A549 (cell line): ENCODE measurements at places on chromosomes 3 and 15. TPM values are rescaled to one million over a fixed set of nuclear protein-coding genes. Genes with fewer than 3 reads are reported as not detected.

CCR5 gene
- polyA plus RNA-seq = not detected in 3 replicates

WDR49 gene
- polyA plus RNA-seq = not detected in 3 replicates

PLA2G4D gene
- polyA plus RNA-seq = not detected in 3 replicates

WNT7A gene
- polyA plus RNA-seq = 0.03 to 0.04 TPM in 2 of 3 replicates, not detected in the other

ZNF385D gene
- not detected in 3 replicates for polyA plus RNA-seq

GRCh38 chr3:12586403-12586802, 29.5 kb downstream of the MKRN2 start:
- no peak for DNase-seq

GRCh38 chr3:103977417-103977816, 1389.3 kb upstream of the ALCAM start:
- no peak for DNase-seq

GRCh38 chr3:157464321-157464720, 27.7 kb downstream of the PTX3 start:
- no peak for DNase-seq

DNA sequence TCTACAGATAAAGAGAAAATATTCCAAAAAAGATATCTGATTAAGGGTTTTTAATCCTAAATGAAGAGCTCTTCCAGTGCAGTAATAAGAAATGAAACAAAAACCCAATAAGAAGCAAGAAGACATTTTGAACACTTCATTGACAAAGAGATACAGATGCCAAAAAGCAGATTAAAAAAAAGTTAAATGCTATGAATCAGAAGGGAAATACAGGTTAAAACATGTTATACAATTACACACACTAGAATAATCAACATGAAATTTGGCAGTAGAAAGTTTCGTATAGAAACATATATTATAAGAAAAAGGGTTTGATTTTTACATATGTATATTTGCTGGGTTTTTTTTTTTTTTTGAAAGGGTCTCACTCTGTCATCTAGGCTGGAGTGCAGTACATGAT, 135.0 kb downstream of the ROBO1 start:
- DNase-seq = no peak

- DNase-seq = no peak
These were observed 1437.0 kb downstream of the OTOL1 start for GRCh38 chr3:162933656-162934055.

GRCh38 chr3:63473641-63474166, 178.8 kb upstream of the SNTN start:
- no peak for DNase-seq

GRCh38 chr3:58177747-58178527, 32.8 kb downstream of the DNASE1L3 start:
- DNase-seq = peak; percentile 69

DNA sequence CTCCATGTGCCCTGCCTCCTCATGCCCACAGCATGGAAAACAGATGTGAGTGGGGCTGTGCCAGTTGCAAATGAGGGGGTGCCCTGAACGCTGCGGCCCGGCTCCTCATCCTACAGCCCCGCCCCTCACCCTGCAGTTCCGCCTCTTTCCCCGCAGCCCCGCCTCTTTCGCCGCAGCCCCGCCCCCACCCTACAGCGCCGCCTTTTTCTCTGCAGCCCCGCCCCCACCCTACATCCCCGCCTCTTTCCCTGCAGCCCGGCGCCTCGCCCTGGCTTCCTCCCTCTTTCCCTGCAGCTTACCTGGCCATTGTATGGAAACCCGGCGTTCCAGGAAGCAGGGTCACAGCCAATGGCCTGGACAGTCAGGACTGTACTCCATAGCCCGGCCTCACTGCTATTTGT, 284.9 kb downstream of the TLE3 start:
- no peak for DNase-seq

DNA sequence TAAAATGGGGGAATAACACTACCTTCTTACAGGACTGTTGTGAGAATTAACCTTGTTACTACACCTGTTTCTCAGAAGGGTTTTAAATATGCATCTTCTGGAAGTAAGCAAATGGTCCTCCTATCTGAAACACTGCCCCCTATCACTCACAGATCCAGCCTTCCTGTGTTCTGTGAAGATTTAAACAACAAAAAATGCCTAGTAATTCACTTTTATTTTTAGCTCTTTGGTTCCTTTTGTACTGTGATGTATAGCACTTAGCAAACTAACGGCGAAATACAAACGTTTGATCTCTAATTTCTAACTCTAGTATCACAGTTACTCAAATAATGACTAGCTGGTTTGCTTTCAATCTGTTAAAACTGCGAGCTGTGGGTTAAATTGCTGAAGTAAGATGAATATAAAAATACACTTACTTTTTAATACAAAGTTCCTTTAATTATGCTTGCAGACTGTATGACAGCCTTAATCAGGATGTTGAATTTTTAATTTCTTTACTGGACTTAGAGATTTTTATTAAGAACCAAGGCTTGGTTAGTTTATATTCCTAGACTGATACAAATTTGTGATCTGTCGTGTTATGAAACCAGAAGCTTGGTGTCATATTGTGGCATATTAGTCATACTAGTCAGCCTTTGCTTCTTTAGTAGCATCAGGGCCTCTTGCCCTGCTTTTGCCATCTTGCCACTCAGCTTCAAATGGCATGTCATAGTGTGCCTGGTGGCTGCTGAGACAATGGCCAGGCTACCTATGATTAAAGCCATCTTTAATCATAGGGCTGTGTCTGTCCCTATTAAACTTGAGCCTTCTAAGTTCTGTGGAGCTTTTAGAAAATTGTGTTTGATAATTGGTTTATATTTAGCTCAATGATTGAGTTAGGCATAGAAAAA, 9.2 kb downstream of the EIF3J start:
- DNase-seq = no peak

GRCh38 chr3:124510290-124510689, 220.0 kb upstream of the UMPS start:
- DNase-seq = no peak

DNA sequence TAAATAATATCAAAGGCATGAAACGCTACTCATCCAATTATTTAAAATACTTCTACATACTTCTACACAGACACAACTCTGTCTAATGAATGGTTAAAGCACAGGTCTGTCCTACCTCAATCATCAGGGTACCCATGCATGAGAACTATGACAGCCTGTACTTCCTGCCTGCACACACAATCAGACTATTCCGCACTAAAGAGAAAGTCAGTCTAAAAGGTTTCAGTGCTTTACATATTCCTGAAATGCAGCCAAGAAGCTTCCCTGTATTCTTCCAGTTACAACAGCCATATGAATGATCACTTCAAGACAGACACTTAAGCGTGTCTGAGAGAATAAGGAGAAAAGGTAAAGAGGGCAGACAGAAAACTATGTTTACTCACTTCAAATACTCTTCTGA, 58.8 kb downstream of the TUBGCP4 start:
- no peak for DNase-seq
